Psoas muscle (tissue), 8 donors: ENCODE measurements at places on chromosomes 4 and X. TPM values are rescaled to one million over a fixed set of nuclear protein-coding genes. Genes with fewer than 3 reads are reported as not detected.

The SLC6A14 gene
- not detected for total RNA-seq

GRCh38 chrX:154027986-154028385 lies 8.3 kb upstream of the IRAK1 start:
- no peak for DNase-seq

DNA sequence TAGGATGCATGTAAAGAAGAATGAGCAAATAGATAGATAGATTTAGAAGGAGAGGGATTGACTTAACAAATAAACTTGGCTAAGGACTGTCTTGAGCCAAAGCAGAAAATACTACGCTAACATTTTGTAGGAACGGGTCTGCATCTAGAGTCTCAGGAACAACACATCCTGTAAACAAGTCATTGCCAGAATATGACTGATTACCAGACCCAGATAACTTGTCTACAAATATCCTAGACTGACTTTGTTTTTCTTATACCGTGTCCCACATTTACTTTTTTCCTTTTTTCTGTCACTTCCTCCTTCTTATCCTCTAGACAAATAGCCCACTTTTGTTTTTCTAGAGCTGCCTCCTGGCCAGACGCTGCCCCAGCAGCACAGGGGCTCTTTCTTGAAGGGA lies 393.6 kb downstream of the PDGFC start:
- no peak for DNase-seq

DNA sequence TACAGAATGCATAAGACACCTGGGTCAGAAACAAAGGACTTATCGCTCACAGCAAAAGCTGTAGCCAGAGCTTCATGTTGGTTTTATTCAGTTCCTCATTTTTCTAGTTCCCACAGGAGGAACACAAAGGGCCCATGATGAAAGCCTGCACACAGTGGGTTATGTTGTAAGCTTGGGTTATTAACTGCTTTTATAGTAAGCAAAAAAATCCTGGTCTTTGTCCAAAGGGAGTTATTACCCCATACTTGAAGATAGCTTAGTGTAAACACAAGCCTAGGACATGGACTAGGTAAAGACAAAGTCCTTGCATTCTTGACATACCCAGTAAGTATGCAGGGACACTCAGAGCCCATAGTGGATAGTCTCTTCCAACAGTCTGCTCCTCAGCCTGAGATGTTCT lies 11.7 kb downstream of the BBS12 start:
- DNase-seq = no peak

GRCh38 chrX:9189286-9189685 lies 155.4 kb upstream of the FAM9B start:
- no peak for DNase-seq
